Eye (tissue), 1 donor: ENCODE measurements at places on chromosomes 3 and 15.
A peak's percentile ranks its signal among the peaks of the same experiment; 100 is the strongest.

DNA sequence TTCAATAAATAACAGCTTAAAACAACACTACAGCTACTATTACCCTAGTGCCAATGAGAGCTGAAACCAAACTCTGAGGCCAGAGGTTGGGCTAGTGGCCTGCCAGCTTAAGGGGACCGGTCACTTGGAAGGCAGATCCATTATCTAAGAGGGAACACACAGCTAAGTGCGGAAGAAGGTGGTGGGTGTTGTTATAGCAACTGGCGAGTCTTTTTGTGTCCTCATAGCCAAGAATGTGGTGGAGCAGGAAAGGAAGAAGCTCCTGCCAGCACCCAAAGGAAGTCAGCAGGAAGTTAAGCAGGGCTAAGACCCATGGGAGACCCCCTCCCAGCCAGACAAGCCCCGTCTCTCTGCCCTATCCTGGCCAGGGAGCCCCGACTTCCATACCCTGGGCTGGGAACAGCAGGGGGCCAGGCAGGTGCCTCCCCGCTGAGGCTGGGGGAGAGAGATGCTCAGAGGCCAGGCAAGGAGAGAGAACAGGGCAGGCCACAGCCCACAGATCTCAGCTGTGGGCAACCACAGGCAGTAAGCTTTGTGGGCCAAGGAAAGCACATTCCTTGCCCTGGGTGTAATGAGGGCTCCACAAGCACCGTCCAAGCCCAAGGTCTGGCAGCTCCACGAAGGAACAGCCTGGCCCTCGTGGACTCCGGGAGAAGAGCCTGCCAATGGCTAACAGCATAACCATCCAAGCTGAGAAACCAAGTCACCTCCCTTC is 34.0 kb upstream of the HRH1 start:
- DNase-seq, result no peak

- DNase-seq, result no peak
These were observed 131.0 kb downstream of the KCNAB1 start for GRCh38 chr3:156251424-156251823.

GRCh38 chr15:33425142-33425541 is 114.4 kb downstream of the RYR3 start:
- DNase-seq, result no peak

DNA sequence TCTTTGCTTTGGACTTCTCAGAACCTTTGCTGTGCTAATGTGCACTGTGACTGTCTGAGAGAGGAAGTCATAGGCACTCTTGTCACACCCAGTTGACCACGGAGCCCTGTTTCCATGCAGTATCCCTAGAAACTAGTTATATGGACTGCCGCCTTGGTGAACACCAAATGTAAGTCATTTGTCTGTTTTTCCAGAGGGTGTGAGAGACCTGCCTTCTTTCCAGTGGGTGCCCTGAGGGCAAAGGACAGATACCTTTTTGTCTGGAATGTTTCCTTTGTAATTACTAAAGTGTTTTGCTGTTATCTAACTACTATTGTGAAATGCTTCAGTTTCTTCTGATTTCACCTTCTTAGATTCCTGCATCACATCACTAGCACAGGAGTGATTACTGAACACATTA is 91.8 kb downstream of the LARS2 start:
- no peak for DNase-seq

DNA sequence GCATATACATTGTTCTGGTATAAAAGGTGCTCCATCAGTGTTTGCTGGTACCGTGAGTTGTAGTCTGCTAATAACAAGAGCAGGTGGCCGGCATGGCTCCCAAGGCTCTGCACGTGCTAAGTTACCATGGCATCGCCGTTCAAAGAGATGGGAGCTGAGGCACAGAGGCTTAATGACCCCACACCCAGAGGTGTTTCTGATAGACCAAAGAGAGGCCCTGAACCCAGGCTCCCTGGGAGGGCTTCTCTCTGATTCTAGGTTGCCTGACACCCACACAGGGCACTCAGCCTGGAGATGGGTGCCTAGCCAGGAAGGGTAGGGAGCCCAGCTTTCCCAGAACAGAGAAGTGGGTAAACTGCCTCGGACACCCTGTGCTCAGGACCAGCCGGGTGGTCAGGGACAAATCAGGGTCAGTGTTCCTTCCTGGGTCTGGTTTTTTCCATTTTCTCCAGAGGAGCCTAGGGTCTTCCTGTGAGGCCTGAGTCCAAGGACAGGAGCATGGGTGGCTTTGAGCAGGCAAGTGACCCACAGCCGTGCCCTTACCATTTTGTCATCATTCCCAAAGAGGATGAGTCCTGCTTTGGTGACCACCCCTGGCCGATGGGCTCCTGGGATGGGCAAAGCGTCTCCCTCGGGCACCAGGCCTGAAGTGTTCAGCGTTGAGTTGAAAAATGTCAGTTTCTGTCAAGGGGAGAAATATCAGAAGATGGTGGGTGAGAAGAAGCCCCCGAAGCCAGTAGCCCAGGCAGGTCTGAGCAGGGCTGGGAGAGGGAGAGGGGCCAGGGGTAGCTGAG is 27.3 kb downstream of the ALDH1L1 start:
- no peak for DNase-seq

- no peak for DNase-seq
These were observed 21.8 kb upstream of the KLHL24 start for GRCh38 chr3:183613366-183614285.

- DNase-seq, result no peak
These were observed 244.7 kb upstream of the NR2E3 start for GRCh38 chr15:71565631-71566160.

DNA sequence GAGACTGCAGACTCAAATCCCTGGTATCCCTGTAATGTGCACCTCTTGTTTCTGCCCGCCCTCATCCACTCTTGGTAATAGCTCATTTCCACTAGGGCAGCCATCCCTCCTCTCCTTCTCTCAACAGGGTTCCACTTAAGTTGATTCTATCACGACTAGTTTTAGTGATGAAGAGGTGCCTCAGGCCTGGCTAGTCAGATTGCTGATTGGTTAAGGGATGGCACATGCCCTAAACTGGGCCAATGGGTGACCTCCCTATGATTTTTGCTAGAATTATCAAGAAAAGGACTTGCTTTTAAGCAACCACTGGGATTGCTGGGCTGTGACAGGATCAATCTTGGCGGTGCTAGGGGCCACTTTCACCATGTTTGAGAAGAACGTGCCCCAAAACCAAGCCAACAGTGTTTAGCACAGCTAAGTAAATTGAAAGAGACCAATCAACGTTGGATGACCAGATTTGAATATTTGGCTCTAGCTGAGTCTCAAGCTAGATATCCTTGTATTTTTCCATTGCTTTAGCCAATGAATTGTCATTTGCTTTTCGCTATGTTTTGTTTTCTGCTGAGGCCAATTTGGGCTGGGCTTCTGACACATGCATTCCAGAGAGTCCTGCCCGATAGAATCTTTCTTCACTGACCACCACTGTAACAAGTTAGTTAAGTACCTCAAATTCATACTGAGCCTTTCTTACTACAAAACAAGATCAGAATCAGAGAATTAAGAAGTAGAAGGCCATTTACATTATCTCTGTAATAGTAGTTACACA is 131.0 kb downstream of the PDZRN3 start:
- DNase-seq, result no peak

GRCh38 chr3:191432162-191432561 is 28.8 kb upstream of the PYDC2 start:
- no peak for DNase-seq

- DNase-seq, result no peak
These were observed 253.1 kb downstream of the NFKBIZ start for GRCh38 chr3:102102394-102102793.

- no peak for DNase-seq
These were observed 213.8 kb upstream of the CBLB start for GRCh38 chr3:106082616-106083015.

- no peak for DNase-seq
These were observed 330.3 kb upstream of the RBMS3 start for GRCh38 chr3:28950614-28951013.

GRCh38 chr3:148998715-148999423 is 7.5 kb downstream of the GYG1 start:
- DNase-seq, result no peak

- DNase-seq, result no peak
These were observed 66.5 kb downstream of the UBE3A start for GRCh38 chr15:25372298-25372697.

GRCh38 chr3:183427876-183428446 is 458 bp downstream of the MCF2L2 start:
- DNase-seq, result peak; percentile 82

GRCh38 chr3:197083486-197083885 is 53.9 kb upstream of the MELTF start:
- DNase-seq, result no peak

- DNase-seq, result no peak
These were observed 1.2 kb downstream of the GBE1 start for GRCh38 chr3:81760215-81760614.

GRCh38 chr3:48934333-48934991 is 15.8 kb downstream of the ARIH2 start:
- DNase-seq, result no peak

GRCh38 chr15:79904271-79904670 is 7.5 kb upstream of the MTHFS start:
- no peak for DNase-seq

DNA sequence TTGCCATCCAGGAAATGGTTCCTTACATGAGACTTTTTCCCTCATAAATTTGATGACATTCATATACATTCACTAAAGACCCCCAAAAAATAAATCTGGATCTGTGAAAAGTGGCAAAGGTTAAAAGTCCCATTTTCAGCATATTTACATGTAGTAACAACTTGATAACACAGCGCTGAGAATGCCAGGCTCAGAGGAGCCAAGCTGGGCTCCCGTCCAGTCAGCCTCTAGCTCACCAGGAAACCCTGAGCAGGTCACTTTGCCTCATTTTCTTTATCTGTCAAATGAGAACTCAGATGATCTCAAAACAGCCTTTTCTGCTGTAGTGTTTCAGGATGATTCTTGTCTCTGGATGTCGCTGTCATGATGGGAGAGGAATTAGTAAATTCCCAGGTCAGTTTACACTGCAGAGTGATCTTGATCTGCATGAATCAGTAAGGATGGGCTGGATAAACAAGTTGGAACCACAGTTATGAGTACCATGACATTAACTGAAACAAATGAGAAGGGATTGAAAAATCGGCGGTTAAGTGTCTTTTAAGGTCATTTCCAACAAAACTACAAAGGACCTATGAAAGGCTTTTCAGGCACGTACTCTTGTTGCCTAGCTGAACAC is 82.8 kb downstream of the PPARG start:
- no peak for DNase-seq

DNA sequence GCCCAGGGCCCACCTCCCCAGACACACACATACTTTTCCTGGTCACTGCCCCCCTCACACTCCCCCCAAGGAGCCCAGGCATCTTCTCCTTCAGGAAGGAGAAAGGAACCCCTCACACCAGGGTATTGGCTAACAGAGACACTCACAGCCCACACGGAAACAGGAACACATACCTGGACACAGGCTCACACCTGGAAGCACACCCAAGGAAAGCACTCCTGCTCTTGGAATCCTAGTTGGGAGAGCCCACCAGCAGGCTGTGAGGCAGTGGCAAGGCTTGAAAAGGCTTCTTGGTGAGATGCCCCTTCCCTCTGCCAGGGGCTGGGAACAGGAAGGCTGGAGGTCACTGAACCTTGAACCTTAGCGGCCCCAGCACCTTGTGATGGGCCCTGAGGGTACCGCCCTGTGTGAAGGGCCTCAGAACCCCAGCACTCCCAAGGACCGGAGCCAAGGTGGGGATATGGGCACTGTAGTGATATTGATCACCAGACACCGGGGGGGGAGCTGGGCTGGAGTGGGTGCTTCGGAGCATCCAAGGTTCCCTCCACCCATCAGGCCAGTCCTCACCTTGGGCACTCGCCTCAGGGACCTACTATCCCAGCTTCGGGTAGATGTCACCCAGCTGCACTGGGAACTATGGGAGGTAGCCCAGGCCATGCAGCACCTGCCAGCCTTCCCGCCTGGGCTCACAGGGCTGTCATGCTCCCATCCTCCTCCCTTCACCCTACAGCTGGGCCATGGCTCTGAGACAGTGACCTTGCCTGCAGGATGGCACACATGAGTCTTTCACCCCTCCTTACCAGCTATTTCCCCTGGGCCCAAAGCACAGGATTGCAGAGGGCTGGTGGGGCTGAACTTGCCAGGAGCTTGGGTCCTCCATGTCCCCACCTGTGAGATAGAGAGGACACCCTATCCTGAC is 16.4 kb downstream of the MYL3 start:
- no peak for DNase-seq

- DNase-seq, result no peak
These were observed 420.6 kb downstream of the RBMS3 start for GRCh38 chr3:29701326-29701983.

DNA sequence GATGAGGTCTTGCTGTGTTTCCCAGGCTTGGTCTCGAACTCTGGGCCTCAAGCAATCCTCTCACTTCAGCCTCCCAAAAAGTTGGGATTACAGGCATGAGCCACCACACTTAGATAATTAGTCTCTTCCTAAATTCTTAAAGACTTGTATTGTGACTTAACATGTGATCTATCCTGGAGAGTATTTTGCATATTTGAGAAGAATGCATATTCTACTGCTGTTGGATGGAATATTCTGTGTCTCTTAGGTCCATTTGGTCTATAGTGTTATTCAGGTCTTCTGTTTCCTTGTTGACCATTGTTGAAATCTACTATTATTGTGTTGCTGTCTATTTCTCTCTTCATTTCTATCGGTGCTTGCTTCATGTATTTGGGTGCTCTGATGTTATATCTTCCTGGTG is 60.1 kb upstream of the VILL start:
- DNase-seq, result no peak

GRCh38 chr3:25604107-25604805 is 60.5 kb downstream of the TOP2B start:
- DNase-seq, result no peak

DNA sequence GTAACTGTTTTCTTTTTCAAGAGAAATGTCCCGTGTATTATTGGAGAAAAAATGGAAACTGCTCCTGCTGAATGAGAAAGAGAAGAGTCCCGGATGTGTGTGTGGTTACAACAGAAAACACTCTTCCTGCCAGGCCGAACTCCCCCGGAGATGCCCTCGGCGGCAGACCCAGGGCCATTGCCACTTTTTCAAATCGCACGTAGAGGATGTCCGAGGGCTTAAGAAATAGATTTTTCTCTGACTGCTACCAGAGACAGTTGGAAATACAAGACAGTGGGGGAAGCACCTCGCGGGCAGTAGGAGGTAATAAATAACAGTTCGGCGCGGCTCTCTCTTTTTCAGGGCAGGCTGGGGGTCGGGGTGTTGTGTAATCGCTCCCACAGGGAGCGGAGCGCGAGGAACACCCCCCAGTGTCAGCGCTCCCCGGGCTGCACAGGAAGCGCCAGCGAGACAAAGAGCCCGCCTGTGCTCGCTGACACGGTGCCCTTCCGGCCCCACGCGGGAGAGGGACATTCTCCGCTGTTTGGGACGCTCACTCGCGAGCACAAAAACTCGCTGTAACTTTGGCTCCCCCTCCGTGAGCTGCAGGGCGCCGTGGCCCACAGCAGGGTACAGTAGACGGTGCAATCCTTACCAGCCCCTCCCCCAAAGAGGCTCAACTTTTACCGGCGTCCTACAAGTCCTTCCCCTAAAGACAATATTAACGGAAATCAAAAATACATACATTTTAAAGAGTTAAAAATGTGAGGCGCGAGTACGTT is 1.1 kb downstream of the VGLL4 start:
- peak; percentile 90 for DNase-seq

DNA sequence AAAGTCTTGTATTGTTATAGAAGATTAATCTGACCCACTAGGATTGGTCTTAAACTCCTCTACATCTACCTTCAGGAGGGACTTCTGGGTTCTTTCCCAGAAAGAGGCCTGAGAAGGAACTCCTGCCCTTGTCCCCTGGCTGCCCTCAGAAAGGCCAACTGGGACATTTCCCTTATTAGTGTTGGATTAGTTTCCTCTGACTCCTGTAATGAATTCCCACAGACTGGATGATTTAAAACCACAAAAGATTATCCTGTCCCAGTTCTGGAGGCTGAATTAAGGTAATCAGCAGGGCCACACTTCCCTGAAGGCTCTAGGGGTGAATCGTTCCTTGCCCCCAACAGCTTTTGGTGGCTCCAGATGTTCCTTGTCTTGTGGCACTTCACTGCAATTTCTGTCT is 102.8 kb upstream of the NMNAT3 start:
- DNase-seq, result no peak
